ENCODE measurements at places on chromosomes 13 and 19. TPM values are rescaled to one million over a fixed set of nuclear protein-coding genes. Genes with fewer than 3 reads are reported as not detected.

Gene SEMA6B
- total RNA-seq, result 5.6 TPM

Gene GDF15
- total RNA-seq, result 159 TPM

Gene CEACAM4
- total RNA-seq, result not detected

Gene KEAP1
- 87.3 TPM for total RNA-seq

Gene NKPD1
- total RNA-seq, result not detected

Gene C5AR2
- total RNA-seq, result 0.82 TPM

Gene RGL3
- 13.8 TPM for total RNA-seq

Gene DCLK1
- 5.0 TPM for total RNA-seq

Gene GRK1
- total RNA-seq, result 0.10 TPM

Gene TNFRSF19
- 0.90 TPM for total RNA-seq

Gene CCDC194
- total RNA-seq, result not detected

Gene ZNF738
- total RNA-seq, result 4.5 TPM

DNA sequence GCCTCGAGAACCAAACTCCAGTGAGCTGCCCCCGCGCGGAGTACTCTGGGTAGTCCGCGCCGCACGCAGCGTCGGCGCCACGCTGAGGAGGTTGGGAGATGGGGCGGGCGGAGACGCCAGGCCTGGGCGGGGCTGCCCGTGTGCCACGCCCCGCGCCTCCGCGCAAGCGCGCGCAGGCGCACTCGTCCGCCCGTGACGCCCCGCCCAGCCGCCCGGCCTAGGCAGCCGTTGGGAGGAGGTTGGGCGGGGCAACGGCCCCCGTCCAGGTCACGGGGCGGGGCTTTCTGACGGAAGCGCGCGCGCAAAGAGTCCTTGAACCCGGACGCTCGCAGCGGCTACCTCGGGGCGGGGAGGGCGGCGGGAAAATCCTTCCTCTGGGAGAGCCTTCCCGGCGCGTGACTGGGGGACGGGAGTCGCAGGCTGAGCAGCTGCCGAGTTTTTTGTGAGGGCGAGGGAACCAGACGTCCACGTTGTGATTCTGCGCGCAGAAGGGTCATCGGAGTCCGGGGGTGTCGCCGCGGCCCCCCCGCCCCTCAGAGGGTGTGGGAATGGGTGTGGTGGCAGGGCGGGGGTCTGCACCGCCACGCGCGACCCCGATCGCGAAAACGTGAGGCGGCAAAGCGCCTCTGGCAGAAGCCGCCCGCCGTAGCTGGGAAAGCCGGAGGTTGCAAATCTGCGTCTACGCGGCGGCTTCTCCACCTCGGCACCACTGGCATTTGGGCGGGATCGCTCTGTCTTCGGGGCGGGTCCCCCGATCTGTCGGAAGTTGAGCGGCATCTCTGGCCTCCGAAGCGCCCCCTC, at the start of gene MED26:
Gene MED26 (minus strand): TSS at position 22 of the 801 bp plus-strand sequence. CDS start 261 bp downstream, outside the sequence.
- peak; percentile 97 for DNase-seq

DNA sequence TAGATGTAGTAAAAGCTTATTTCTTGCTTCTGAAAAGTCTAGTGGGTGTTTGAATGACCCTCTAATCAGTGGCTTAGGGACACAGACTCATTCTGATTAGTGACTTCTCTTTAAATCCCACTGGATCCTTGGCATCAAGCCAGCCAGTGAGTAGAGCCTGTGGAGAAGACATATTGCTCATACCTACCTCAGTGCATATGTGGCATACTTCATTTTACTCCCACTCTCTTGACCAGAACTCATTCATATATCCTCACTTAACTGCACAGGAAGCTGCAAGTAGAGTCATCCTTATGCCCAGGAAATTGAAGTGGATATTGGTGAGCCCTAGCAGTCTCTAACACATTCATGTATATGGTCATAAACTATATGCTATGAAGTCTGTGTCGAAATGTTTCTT, 148.3 kb downstream of the PDS5B start:
- DNase-seq, result no peak

DNA sequence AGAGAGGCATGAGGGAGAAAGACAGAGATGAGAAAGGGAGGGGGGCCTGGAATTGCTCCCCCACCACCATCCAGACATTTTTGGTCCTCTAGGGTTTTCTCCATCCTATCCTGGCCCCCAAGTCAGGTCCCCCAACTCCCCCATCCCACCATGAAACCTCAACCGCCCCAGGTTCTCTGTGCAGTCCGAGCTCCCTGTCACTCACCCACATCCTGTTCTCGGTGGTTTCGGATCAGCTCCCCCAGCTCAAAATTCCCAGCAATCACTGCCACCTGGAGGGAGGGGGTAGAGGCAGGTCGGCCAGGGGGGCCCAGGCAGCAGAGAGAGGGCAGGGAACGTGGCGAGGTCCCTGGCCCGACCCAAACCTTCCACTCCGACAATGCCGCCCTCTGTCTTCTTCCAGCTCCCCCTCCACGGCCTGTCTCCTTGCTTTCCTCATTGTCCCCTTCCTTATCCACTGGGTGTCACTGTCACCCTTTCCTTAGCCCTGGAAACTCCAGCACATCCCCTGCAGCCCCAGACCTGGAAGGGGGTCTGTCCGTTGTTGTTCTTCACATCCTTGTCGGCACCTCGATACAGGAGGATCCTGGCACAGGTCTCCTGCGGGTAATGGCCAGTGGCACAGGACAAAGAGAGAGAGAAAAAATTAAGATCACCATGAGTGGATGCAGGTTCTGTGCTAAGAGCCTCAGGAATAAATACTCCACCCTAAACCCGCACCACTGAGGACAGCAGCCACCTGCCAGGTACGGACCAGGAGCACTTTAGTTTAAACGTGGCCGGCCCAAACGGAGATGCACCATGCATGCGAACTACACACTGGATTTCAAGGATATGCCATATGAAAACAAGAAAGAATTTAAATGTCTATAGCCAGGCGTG, 15.4 kb downstream of the SHANK1 start:
- no peak for DNase-seq

- DNase-seq, result peak; percentile 29
Observed at GRCh38 chr13:76792731-76793347, 93.4 kb downstream of the KCTD12 start.

DNA sequence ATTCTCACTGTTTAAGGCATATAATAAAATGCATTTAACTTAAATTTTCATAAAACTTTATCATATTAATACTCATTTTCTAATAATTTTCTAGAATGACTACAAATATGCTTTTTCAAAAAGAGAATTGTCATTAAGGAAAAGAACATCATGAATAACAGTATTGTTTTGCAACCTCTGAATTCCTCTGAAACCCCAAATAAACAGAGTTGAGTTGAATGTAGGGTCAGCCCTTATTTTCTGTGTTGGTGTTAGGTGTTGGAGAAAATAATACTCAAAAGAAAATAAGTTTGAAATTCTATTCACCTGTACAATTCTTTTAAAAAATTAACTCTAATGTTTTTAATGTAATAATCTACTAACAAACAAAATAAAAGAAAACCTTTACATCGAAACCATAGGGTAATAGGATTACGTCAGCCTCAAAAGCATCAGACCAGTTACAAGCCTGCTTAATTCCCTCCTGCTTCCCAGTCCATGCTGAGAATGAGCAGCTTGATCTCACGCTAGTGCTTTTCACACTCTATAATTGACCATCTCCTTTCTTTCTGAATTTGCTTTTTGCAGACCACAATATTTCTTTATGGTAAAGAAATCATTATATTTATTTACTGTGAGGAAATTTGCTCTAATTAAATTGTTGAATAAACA, 160.9 kb downstream of the PCDH9 start:
- no peak for DNase-seq

DNA sequence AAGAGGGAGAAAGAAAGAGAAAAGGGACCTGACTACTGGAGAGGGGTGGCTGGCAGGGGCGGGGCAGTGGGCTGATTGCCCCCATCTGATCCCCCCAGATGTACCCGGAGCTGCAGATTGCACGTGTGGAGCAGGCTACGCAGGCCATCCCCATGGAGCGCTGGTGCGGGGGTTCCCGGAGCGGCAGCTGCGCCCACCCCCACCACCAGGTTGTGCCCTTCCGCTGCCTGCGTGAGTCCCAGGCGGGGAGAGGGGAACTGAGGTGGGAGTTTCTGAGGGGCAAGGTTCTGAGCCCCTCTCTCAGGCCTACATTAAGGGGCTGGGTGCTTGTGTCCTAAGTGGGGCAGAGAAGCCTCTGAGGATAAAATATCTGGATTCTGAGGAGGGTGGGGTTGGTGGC, 2.4 kb downstream of the APLP1 start:
- no peak for DNase-seq

DNA sequence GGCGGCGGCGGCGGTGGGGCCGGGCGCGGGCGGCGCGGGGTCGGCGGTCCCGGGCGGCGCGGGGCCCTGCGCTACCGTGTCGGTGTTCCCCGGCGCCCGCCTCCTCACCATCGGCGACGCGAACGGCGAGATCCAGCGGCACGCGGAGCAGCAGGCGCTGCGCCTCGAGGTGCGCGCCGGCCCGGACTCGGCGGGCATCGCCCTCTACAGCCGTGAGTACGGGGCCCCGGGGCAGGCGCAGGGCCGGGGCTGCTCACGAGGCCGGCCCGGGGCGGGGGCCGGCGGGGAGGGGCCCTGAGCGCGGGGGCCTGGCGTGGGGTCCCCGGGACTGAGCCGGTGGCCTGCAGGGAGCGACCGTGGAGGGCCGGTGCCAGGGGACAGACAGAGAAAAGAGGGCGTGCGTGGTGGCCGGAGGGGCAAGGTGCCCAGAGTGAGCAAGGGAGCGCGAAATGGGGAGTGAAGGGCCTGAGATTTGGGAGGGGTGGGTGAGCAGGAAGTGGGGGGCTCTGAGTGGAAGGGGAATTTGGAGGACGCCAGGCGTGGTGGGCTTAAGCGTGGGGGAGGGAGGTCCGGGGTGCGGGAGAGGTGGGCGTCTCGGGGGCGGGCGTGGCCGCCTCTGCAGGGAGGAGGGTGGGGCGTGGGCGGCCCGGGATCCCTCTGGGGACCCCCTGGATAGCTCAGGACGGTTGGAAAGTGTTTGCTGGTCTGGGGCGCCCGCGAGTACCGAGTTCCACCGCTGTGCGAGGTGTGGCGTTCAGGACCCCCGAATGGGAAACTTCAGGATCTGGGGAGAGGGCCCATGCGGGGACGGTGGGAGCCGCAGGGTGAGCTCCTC, 575 bp downstream of the CARM1 start:
- DNase-seq, result peak; percentile 60

DNA sequence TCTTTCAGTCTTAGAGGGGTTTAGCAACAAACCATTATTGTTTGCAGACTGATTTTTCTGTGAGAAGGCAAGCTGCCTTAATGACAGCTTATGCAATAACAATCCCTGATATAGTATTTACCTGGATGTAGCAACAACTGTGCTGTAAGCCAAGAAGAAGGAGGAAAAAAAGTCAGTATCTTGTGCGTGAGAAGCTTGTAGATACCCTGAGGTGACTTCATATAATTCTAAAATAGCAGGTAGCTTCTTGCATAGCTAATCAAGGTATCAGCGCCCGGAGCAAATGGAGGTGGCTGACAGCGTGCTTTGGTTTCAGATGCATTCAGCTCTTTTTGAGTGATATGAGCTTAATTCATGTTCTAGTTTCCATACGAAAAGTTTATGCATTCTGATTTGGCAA, 309.8 kb downstream of the KLF5 start:
- DNase-seq, result no peak

GRCh38 chr19:42176649-42176989, 40.9 kb downstream of the DEDD2 start:
- no peak for DNase-seq

DNA sequence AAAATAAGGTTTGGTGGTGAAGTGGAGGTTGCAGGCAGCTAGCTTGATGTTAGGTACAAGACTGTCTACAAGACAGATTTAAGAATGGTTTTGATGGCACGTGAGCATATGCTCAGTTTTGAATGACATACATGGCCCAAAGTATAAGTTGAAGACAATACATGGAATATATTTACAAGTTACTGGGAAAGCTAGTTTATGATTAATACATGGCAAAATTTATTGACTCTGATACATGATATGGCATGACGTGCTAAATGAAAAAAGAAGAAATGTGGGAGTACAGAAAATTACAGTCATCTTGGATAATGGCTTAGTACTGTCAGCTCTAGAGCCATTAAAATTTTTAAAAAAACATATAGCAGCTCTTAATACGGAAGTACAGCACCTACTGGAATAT, 4.4 kb downstream of the KLF5 start:
- no peak for DNase-seq

DNA sequence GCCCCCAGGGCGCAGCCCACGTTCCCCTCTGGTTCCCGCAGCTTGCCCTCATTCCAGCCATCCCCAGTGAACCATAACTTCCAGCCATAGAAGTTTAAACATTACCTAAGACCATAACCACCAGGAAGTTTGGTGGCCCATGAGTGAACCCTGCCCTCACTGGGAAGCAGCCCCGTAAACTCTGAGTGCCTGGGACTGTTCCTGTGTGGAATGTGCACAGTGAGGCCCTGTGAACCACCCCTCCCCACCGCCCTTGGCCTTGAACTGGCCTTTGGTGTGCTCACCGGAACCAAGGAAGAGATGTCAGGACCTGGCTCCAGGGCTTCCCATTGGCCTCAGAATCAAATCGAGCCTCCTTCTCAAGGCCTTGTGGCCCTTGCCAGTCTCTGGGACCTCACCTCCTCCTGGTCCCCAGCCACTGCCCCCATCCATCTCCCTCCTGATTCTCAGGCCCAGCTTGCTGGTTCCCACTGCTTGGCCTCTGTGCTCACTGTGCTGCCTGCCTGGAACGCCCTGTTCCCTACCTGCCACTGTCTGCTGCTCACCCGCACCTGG, 46.5 kb downstream of the DNM2 start:
- DNase-seq, result peak; percentile 93

- DNase-seq, result no peak
Observed at GRCh38 chr19:55253842-55254624, 4.8 kb downstream of the PPP6R1 start.

GRCh38 chr19:55930996-55931515, 1.1 kb downstream of the NLRP13 start:
- no peak for DNase-seq

GRCh38 chr19:44847144-44848035, 1.3 kb downstream of the NECTIN2 start:
- peak; percentile 86 for DNase-seq

DNA sequence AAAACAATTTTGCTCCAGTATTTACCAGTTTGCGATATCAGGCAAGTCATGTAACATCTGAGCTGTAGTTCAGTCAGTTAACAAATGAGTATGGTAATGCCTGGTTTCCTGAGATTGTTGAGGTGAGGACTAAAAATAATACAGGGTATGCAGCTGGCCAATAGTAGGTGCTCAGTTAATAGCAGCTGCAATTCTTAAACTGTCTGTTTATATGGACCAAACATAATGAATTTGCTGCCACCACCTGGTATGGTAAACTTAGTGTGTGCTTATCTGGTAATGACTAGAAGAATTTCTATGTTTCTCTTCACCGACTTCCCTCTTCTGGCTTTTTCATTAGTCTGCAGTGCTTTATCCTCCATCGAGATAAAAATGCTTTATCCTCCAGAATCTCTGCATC, 9.1 kb downstream of the ZMYM2 start:
- DNase-seq, result no peak

GRCh38 chr13:54593504-54593903, 1564.9 kb downstream of the OLFM4 start:
- no peak for DNase-seq

GRCh38 chr19:32130332-32130731, 215.1 kb upstream of the ZNF507 start:
- DNase-seq, result no peak

Measured in colonic mucosa (tissue), 4 donors.